ENCODE measurements at places on chromosomes 2 and 18.

GRCh38 chr2:241550616-241551580, 7.6 kb upstream of the BOK start:
- no peak for DNase-seq
- no peak overlapping the region for H3K27ac ChIP-seq
- H3K36me3 ChIP-seq = no peaks in the 10 kb centered on the region
- no peaks in the 10 kb centered on the region for H3K4me1 ChIP-seq
- no peak overlapping the region for H3K4me3 ChIP-seq

GRCh38 chr2:203016716-203017115, 2.0 kb downstream of the NBEAL1 start:
- H3K36me3 ChIP-seq = no peaks in the 10 kb centered on the region
- H3K4me3 ChIP-seq = no peak overlapping the region
- H3K27me3 ChIP-seq = no peaks in the 10 kb centered on the region
- peak overlapping the region; percentile 28 for H3K27ac ChIP-seq

- H3K27me3 ChIP-seq = no peaks in the 10 kb centered on the region
Measured at GRCh38 chr2:39027421-39027820, 93.4 kb downstream of the SOS1 start.

- no peak overlapping the region for H3K4me3 ChIP-seq
- peak overlapping the region; percentile 98 for H3K27ac ChIP-seq
- no peaks in the 10 kb centered on the region for H3K27me3 ChIP-seq
- DNase-seq = no peak
- peaks cover 44% of the 10 kb centered on the region for H3K4me1 ChIP-seq
Measured at GRCh38 chr2:191152482-191153240, 1.9 kb upstream of the STAT4 start.

GRCh38 chr2:46942143-46942526, 26.5 kb upstream of the MCFD2 start:
- peak; percentile 77 for DNase-seq
- H3K4me1 ChIP-seq = peaks cover 22% of the 10 kb centered on the region
- peak overlapping the region; percentile 94 for H3K27ac ChIP-seq
- H3K27me3 ChIP-seq = no peaks in the 10 kb centered on the region
- H3K4me3 ChIP-seq = peak overlapping the region; percentile 93
- peaks cover 6% of the 10 kb centered on the region for H3K36me3 ChIP-seq

DNA sequence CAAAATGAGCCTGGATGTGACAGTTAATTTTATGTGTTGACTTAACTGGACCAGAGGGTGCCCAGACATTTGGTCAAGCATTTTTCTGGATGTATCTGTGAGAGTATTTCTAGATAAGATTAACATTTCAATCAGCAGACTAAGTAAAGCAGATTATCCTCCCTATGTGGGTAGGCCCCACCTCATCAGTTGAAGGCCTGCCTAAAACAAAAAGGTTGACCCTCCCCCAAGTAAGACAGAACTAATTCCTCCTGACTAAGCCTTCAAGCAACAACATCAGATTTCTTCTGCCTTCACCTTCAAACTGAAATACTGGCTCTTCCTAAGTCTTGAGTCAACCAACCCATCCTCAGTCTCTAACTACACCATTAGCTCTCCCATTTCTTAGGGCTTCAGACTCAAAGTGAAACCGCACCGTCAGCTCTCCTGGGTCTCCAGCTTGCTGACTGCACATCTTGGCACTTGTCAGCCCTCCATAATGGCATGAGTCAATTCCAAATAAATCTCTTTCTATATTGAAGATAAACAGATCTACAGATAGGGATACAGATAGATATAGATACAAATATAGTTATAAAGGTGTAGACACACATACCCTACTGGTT, 47.9 kb downstream of the MEMO1 start:
- no peak for DNase-seq
- H3K4me1 ChIP-seq = peaks cover 8% of the 10 kb centered on the region
- no peaks in the 10 kb centered on the region for H3K27me3 ChIP-seq
- H3K27ac ChIP-seq = no peak overlapping the region
- H3K4me3 ChIP-seq = no peak overlapping the region

DNA sequence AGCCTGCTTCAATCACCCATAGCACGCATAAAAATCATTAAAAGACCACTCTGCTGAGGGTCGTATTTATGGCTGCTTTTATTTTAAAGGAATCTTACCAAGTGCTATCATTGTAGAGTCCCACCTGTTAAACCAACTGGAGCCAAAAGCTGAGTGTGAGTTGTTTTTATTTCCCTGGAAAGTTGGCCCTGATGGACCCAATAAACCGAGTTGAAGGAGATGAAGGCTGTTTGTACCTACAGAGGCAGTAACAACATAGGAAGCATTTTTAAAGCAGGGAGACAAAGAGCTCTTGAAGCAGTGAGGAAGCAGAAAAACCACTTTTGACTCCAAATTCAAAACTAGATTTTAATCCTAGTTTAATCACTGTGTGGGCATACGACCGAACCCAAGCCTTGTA, 6.4 kb downstream of the MBOAT2 start:
- peaks cover 3% of the 10 kb centered on the region for H3K27me3 ChIP-seq
- no peaks in the 10 kb centered on the region for H3K4me1 ChIP-seq
- DNase-seq = no peak
- no peaks in the 10 kb centered on the region for H3K36me3 ChIP-seq
- no peak overlapping the region for H3K4me3 ChIP-seq

GRCh38 chr2:227793148-227793712, 20.4 kb upstream of the CCL20 start:
- no peaks in the 10 kb centered on the region for H3K27me3 ChIP-seq
- no peak overlapping the region for H3K27ac ChIP-seq
- no peaks in the 10 kb centered on the region for H3K36me3 ChIP-seq
- no peaks in the 10 kb centered on the region for H3K4me1 ChIP-seq
- DNase-seq = no peak
- H3K4me3 ChIP-seq = no peak overlapping the region

DNA sequence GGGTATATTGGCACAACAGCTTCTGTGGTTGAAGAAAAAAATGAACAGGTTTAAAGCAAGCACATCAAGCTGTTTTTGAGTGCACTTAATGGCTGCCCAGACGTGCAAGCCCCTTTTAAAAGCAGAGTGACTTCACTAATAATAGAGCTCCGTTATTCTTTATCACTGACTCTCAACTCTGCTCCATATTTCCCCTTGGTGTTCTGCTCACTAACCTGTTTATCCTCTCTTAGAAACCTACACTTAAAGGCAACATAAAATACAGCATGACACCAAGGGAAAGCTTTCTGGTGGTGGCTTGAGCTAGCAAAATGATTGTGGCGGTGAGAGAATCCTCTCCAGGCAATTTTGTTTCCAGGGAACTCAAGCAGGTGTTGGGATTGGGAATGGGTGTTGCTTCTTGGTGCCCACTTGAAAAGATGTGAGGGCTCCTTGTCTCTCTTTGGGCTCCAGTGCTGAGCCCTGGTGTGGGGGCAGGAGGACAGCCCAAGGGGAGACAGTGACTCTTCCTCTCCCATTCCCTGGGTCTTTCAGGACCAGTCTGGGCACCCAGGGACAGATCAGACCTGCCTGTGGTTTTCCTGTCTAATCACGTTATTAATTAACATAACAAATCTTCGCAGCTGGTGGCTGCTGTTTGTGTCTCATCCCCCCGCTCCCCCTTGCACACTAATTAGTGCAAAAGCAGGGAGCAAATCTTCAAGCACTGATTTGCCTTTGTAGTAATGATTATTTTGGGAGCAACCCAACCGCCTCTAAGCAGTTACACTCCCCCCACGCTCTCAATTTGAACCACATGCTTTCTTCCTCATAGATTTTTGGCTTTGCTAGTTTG, 289.4 kb upstream of the CXCR4 start:
- H3K27ac ChIP-seq = no peak overlapping the region
- no peaks in the 10 kb centered on the region for H3K27me3 ChIP-seq
- no peak overlapping the region for H3K4me3 ChIP-seq
- DNase-seq = no peak
- no peaks in the 10 kb centered on the region for H3K36me3 ChIP-seq
- no peaks in the 10 kb centered on the region for H3K4me1 ChIP-seq

- H3K27me3 ChIP-seq = no peaks in the 10 kb centered on the region
- no peaks in the 10 kb centered on the region for H3K4me1 ChIP-seq
- no peak overlapping the region for H3K4me3 ChIP-seq
- H3K36me3 ChIP-seq = no peaks in the 10 kb centered on the region
- no peak for DNase-seq
Measured at GRCh38 chr2:237180987-237181386, 95.3 kb downstream of the COPS8 start.

- peak overlapping the region; percentile 94 for H3K4me3 ChIP-seq
- no peaks in the 10 kb centered on the region for H3K27me3 ChIP-seq
- peak; percentile 74 for DNase-seq
- peaks cover 12% of the 10 kb centered on the region for H3K4me1 ChIP-seq
Measured at GRCh38 chr2:25672494-25673299, 680 bp downstream of the DTNB start.

- peaks cover 16% of the 10 kb centered on the region for H3K4me1 ChIP-seq
- H3K27ac ChIP-seq = peak overlapping the region; percentile 86
- H3K27me3 ChIP-seq = no peaks in the 10 kb centered on the region
- no peak for DNase-seq
Measured at GRCh38 chr18:35289727-35290093, 319 bp downstream of the ZSCAN30 start.

GRCh38 chr2:150147889-150148683, 339.4 kb downstream of the RND3 start:
- no peaks in the 10 kb centered on the region for H3K36me3 ChIP-seq
- no peak for DNase-seq
- H3K27ac ChIP-seq = no peak overlapping the region
- H3K4me3 ChIP-seq = no peak overlapping the region

DNA sequence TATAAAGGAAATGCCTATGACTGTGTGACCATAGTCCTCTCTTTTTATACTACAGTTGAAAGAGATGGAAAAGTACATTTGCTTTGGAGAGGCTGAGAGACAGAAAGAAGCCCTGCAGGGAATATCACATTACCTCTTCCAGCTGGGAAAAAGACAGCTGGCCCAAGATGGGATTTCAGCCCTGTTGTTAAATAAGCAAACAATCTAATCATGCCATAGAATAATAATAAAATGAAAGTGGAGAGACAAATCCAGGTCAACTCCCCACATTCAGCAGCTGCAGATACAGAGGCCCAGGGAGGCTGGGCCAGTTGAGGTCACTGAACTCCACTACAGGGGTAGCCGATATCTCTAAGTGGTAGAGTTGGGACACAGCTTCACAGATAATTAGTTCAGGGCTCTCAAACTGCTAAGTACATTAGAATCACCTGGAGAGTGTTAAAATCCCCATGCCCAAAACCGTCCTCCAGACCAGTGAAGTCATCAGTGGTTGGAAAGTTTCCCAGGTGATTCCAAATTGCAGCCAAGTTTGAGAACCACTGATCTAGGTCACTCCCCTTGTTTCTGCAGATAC, 81.9 kb downstream of the MOGAT1 start:
- no peaks in the 10 kb centered on the region for H3K27me3 ChIP-seq
- no peak overlapping the region for H3K4me3 ChIP-seq
- H3K36me3 ChIP-seq = no peaks in the 10 kb centered on the region
- no peak for DNase-seq
- no peak overlapping the region for H3K27ac ChIP-seq
- H3K4me1 ChIP-seq = no peaks in the 10 kb centered on the region

GRCh38 chr2:167249197-167249596, 360.9 kb downstream of the XIRP2 start:
- H3K27ac ChIP-seq = no peak overlapping the region
- no peaks in the 10 kb centered on the region for H3K4me1 ChIP-seq
- DNase-seq = no peak
- H3K36me3 ChIP-seq = no peaks in the 10 kb centered on the region
- no peaks in the 10 kb centered on the region for H3K27me3 ChIP-seq

GRCh38 chr2:235381261-235381912, 112.5 kb upstream of the AGAP1 start:
- no peaks in the 10 kb centered on the region for H3K36me3 ChIP-seq
- no peaks in the 10 kb centered on the region for H3K4me1 ChIP-seq
- no peaks in the 10 kb centered on the region for H3K27me3 ChIP-seq
- H3K4me3 ChIP-seq = no peak overlapping the region
- DNase-seq = no peak

- H3K4me1 ChIP-seq = no peaks in the 10 kb centered on the region
- no peak overlapping the region for H3K27ac ChIP-seq
- no peak overlapping the region for H3K4me3 ChIP-seq
- H3K36me3 ChIP-seq = no peaks in the 10 kb centered on the region
- H3K27me3 ChIP-seq = peaks cover 7% of the 10 kb centered on the region
Measured at GRCh38 chr2:27495840-27496356, 741 bp upstream of the GCKR start.

- peaks cover 3% of the 10 kb centered on the region for H3K27me3 ChIP-seq
- H3K27ac ChIP-seq = peak overlapping the region; percentile 79
- H3K4me3 ChIP-seq = peak overlapping the region; percentile 83
- H3K4me1 ChIP-seq = peaks cover 10% of the 10 kb centered on the region
- no peaks in the 10 kb centered on the region for H3K36me3 ChIP-seq
- DNase-seq = peak; percentile 30
Measured at GRCh38 chr2:45652090-45653031, 886 bp downstream of the PRKCE start.

GRCh38 chr2:23718931-23719700, 207.8 kb downstream of the ATAD2B start:
- H3K4me1 ChIP-seq = no peaks in the 10 kb centered on the region
- no peaks in the 10 kb centered on the region for H3K36me3 ChIP-seq
- H3K4me3 ChIP-seq = no peak overlapping the region

DNA sequence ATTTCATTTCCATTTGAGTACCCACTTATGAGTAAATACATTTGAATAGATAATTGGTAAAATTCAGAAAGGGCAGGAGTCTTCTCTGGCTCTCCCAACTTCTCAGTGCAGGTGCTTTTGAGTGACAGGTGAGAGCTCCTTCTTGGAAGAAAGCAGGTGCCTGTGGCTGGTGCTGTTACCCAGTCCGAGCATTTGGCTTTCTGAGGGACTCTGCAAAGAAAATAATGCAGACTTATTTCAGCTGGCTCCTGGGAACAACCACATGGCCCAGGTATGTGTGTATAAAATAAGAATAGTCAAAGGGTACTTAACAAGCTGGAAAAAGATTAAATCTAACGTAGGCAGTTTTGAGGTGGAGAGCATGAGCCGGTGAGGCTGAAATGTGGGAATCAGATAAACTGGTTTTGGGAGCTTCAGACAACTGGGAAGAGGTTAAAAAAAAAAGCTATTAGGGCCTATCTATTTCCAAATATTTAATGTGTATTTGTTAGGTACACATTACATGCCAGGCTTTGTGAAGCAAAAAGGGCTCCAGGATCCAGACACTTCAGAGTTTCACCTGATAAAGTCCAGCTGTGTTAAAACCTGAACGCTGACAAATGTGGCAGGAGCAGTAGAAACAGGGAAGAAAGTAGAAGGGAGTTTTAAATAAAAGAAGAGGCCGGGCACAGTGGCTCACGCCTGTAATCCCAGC, 20.6 kb downstream of the ZNF236 start:
- no peaks in the 10 kb centered on the region for H3K4me1 ChIP-seq
- no peak for DNase-seq
- no peaks in the 10 kb centered on the region for H3K36me3 ChIP-seq
- H3K27me3 ChIP-seq = no peaks in the 10 kb centered on the region

- no peak for DNase-seq
- H3K27ac ChIP-seq = peak overlapping the region; percentile 62
- H3K4me1 ChIP-seq = peaks cover 7% of the 10 kb centered on the region
- H3K27me3 ChIP-seq = no peaks in the 10 kb centered on the region
- no peak overlapping the region for H3K4me3 ChIP-seq
Measured at GRCh38 chr18:49949951-49950395, 136.6 kb upstream of the ACAA2 start.
